Activated T-helper 1 cell treated with anti-CD3 and anti-CD28 coated beads, Interleukin-12 subunit alpha, Interleukin-12 subunit beta, Interleukin-2, Interleukin-4 antibody, amounts not matched to agents 30 ng/mL and 10 ng/mL and 1 ng/mL, durations not matched to agents 14 hours and 24 hours and 36 hours (primary cell): ENCODE measurements at places on chromosomes 12 and 14.

- no peak for DNase-seq
These were observed 181.1 kb upstream of the HIF1A start for GRCh38 chr14:61513986-61514830.

DNA sequence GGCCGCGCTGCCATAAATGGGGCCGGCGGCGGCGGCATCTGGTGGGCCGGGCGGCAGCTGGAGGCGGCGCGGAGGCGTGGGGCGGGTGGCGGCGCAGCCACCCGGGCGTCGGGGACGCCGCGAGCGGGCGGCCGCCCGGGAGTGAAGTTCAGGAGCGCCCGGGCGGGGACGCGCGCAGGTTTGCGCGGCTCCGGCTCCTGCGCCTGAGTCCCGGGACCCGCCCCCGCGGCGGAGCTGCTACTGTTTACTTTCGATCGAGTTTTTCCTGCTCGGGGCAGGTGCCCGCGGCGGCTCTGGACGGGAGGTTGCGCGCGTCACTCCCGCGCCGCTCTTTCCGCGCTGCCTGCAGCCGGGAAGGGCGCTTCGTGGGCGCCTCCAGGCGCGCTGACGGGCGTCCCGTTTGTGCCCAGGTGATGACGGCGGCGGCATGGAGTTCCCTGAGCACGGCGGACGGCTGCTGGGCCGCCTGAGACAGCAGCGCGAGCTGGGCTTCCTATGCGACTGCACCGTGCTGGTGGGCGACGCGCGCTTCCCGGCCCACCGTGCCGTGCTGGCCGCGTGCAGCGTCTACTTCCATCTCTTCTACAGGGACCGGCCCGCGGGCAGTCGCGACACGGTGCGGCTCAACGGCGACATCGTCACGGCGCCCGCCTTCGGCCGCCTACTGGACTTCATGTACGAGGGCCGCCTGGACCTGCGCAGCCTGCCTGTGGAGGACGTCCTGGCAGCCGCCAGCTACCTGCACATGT, at the start of gene ZBTB42:
TSS of gene ZBTB42 (plus strand) at position 331 of the 749 bp plus-strand sequence. CDS start at position 428, 97 bp downstream.
- DNase-seq, result peak; percentile 74

DNA sequence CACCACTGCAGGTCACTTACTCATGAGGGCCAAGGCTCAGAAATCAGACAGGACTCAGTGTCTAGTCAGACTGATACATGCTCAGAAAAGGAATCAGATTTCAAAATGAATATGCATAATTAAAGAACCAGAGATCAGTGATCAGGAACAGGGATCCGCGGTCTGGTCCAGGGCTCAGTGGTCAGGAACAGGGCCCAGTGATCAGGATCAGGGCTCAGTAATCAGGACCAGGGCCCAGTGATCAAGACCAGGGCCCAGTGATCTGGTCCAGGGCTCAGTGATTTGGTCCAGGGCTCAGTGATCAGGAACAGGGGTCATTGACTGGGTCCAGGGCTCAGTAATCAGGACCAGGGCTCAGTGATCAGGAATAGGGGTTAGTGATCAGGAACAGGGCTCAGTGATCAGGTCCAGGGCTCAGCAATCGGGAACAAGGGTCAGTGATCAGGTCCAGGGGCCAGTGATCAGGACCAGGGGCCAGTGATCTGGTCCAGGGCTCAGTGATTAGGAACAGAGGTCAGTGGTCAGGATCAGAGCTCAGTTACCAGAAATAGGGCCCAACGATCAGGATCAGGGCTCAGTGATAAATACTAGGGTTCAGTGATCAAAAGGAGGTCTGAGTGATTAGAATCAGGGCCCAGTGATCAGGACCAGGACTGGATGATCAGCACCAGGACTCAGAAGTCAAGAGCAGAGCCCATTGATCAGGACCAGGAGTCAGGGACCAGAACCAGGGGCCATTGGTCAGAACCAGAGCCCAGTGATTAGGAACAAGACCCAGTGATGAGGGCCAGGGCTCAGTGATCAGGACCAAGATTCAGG, 175.3 kb downstream of the TMEM121 start:
- no peak for DNase-seq

DNA sequence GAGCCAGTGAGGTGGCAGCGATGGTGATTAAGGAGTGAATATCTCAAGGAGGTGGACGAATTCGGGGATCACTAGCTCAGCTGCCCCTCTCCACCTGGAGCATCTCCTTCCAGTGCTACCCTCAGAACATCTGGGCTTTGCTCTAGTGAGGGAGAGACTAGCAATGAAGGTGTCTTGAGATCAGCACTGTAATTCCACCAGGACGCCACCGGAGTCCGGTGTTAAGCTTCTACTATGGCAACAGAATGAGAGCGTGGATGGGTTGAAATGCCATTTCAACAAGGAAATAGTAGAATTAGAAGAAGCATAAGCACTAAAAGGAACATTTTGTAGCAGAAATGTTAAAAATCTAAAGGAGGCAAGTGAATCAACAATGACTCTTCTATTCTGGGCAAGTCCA, 61.1 kb downstream of the NTF3 start:
- no peak for DNase-seq

DNA sequence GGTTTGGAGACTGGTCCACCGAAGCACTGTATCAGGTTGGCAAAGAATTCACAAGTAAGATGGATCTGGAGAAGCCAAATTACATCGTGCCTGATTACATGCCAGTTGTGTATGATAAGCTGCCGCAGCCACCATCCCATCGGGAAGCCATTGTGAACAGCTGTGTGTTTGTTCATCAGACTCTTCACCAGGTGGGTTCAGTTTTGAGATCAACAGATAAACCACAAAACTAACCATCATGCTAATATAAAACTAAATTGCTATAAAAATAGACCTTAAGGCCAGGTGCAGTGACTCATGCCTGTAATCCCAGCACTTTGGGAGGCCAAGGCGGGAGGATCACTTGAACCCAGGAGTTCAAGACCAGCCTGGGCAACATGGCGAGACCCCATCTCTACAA, 58.9 kb downstream of the HSP90AA1 start:
- no peak for DNase-seq

GRCh38 chr14:74049876-74050495, 30.8 kb downstream of the BBOF1 start:
- DNase-seq, result no peak

- no peak for DNase-seq
These were observed 21.0 kb downstream of the KTN1 start for GRCh38 chr14:55600784-55601561.

DNA sequence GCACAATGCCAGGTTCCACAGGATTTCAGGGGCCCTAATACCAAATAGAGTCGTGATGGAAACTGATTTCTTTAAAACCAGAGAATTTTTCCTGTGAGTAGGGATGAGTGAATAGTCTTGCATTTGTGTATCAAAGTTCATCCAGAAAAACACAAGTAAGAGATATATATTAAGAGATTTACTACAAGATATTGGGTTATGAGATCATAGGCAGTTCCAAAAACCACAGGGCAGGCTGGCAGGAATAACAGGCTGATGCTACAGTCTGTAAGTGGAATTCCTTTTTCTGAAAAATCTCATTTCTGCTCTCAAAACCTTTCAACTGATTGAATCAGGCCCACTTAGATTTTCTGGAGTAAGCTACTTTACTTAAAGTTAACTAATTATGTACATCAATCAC, 1756.2 kb upstream of the SEL1L start:
- no peak for DNase-seq

DNA sequence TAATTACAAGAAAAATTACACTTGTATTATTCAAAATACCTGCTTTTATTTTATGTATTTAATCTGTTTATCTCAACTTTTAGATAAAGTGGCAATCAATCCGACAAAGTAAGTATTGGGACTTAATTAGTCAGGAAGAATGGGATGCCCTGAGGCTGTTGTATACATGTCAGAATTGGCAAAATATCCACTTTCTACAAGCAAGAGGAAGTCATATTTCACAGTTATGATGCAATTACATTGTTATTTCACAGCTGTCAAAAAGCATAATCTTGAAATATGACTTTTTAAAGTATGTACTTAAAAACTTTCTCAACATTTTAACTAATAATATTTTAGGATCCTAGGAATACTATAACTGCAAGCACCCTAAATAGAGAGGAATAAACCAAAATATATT, 357.1 kb upstream of the MGAT4C start:
- DNase-seq, result no peak

GRCh38 chr14:51481643-51482042, 170.1 kb upstream of the FRMD6 start:
- DNase-seq, result no peak

GRCh38 chr14:64850369-64851137, 29.2 kb downstream of the SPTB start:
- no peak for DNase-seq

DNA sequence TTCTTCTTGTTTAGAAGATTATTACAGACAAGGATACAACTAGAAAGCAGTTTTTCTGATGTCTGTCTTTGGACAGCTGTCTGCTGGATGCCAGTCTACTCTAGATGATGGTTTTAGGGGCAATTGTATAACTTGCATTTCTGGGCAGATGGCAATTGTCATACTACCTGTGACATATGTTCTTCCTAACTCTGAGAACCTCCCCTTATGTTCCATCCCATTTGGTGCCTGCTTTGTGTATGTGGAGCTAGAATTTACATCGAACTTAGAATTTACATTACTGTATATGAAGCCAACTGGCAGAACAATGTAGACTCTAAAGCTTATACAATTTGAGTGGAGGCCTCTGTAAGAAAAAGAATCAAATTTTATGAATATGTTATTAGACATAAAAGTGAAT, 430.2 kb upstream of the SEL1L start:
- no peak for DNase-seq

GRCh38 chr14:84760489-84761126, 769.3 kb upstream of the FLRT2 start:
- no peak for DNase-seq

GRCh38 chr12:68611094-68611805, 551 bp downstream of the RAP1B start:
- DNase-seq, result peak; percentile 37

- no peak for DNase-seq
These were observed 773.2 kb upstream of the ALG10B start for GRCh38 chr12:37543131-37543965.
